ENCODE measurements at places on chromosomes 2 and 18.

- DNase-seq: no peak
These were observed 8.0 kb upstream of the STAT4 start for GRCh38 chr2:191158747-191159146.

DNA sequence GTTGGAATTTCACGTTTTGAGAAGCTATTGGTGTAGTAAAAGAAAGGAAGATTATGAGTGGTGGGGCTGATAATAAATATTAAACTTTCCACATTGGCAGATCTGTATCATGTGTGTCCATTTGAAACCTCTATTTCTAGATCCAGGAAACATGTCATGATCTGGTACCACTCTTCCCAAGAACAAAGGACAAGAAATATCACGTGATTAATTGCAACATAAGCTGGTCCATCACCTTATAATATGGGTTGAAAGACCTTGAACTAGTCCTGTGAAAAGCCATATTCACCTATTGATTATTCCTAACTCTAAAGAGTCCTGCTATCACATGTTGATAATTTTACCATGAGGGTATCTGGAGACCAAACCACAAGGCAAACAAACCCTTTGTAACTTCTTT, 335.3 kb upstream of the SMIM21 start:
- DNase-seq: no peak

DNA sequence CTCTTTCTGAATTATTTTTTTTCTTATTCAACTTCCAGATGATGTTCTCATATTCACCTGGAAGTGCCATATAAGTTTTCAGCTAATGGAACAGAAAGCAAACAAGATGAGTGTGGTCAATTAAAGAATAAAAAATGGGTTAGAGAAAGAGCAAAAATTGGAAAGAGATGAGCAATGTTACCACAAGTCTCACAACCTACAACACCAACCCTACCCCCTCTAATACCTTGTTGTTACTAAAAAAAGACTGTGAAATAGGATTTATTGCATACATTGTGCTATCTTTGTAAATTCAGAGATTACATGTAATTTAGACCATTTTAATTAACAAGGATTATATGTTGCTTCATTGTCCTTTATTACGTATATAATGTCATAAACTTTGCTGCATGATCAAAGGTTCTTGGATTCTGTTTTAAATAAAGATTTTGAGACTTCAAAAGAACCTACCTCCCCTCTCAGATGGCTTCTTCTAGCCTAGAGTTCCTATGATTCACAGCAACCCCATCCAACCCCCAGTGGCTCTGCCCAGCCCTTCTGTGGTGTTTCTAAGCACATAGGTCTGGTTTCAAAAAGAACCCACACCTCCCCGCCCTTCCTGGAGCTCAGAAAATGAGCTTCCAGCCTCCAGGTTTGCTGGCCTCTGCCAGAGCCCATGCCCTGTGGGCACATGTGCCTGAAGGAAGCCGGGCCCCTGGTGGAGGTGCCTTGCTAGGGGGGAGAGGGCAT, 24.7 kb downstream of the LGALSL start:
- no peak for DNase-seq

- DNase-seq: no peak
These were observed 50.0 kb downstream of the GPD2 start for GRCh38 chr2:156486147-156486546.

Measured in CD4-positive, alpha-beta T cell treated with Interleukin-2 at 100 ng/mL for 4 hours (primary cell).